ENCODE measurements at places on chromosomes 7 and 10. TPM values are rescaled to one million over a fixed set of nuclear protein-coding genes. Genes with fewer than 3 reads are reported as not detected.

The CYP3A7 gene
- total RNA-seq: not detected

The SNCG gene
- total RNA-seq: not detected

The PDZD7 gene
- 0.48 TPM for total RNA-seq

The CACNA2D1 gene
- total RNA-seq: not detected

The MYH16 gene
- not detected for total RNA-seq

The LRIT1 gene
- not detected for total RNA-seq

The STEAP1B gene
- total RNA-seq: 0.32 TPM

The GPC2 gene
- 2.8 TPM for total RNA-seq

The FXYD4 gene
- total RNA-seq: not detected

The CYP26C1 gene
- total RNA-seq: not detected

The GNG11 gene
- not detected for total RNA-seq

DNA sequence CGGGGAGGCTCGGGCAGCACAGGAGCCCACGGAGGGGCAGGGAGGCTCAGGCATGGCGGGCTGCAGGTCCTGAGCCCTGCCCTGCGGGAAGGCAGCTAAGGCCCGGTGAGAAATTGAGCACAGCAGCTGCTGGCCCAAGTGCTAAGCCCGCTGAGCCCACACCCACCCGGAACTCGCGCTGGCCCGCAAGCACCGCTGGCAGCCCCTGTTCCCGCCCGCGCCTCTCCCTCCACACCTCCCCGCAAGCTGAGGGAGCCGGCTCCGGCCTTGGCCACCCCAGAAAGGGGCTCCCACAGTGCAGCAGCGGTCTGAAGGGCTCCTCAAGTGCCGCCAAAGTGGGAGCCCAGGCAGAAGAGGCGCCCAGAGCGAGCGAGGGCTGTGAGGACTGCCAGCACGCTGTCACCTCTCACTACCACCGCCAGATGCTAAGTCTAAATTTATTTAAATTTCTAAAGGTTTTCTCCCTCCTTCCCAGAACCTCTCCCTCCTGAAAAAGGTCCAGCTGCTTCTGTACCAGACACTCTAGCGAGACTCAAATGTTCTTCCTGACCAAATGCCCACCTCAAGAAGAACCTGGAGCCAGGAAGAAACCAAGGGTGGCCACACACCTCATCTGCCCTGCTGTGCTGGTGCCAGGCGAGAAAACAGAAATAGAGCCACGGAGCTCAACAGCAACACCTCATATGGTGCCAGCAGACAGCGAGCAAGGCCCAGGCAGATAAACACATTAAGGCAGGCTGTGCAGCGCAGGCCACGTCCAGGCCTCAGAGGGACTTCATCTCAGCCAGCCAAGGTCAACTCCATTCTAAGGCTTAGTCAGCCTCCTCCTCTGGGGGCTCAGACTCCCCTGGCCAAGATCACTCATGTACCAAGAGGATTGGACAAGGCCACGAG lies 47.0 kb downstream of the KCNMA1 start:
- no peak for ATAC-seq
- H3K36me3 ChIP-seq: no peaks in the 10 kb centered on the region
- no peaks in the 10 kb centered on the region for H3K4me1 ChIP-seq
- no peak overlapping the region for H3K4me3 ChIP-seq
- no peaks in the 10 kb centered on the region for H3K27me3 ChIP-seq
- H3K27ac ChIP-seq: no peak overlapping the region

- peaks cover 30% of the 10 kb centered on the region for H3K4me1 ChIP-seq
- peak overlapping the region; percentile 79 for H3K4me3 ChIP-seq
- peaks cover 8% of the 10 kb centered on the region for H3K36me3 ChIP-seq
- ATAC-seq: peak; percentile 74
- peaks cover 3% of the 10 kb centered on the region for H3K27me3 ChIP-seq
These were observed 28.9 kb upstream of the EZH2 start for GRCh38 chr7:148912758-148913541.

DNA sequence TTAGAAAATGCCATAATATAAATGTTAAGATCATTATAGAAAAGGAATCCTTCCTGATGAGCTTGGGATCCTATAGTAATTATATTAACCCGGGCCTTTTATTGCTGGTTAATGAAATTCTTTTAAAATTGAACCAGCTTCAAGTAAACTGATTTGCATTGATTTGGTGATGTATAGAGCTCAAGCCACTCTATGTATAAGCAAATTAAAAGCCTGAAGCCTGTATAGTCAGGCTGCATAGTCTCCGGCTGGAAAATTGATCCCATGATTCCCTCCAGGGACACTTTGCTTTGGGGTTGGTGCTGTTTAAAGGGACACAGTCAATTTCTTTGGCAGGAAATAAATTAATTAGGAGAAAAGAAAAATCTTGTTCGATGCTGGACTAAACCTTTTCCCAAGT lies 199.1 kb downstream of the HERPUD2 start:
- peaks cover 33% of the 10 kb centered on the region for H3K27me3 ChIP-seq
- no peak for ATAC-seq
- H3K27ac ChIP-seq: no peak overlapping the region
- no peaks in the 10 kb centered on the region for H3K36me3 ChIP-seq

DNA sequence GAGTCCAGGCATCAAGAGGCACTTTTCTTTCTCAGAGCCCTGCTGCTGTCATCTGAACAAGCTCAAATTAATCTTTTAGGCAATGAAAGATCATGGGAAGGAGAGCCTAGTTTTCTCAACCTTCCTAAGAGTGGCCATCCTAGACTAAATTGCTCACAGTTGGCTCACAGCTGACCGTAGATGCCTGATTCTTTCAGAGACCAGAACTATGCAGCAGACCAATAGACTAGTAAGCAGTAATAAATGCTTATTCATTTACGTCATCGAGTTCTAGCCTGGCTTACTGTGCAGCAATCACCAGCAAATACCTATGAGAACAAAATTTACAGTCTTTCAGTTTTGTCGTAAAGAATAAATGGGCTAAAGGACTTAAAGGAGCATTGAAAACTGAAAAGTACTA lies 602.9 kb upstream of the GHITM start:
- H3K27ac ChIP-seq: no peak overlapping the region
- no peaks in the 10 kb centered on the region for H3K27me3 ChIP-seq
- H3K36me3 ChIP-seq: no peaks in the 10 kb centered on the region
- no peak for ATAC-seq

- ATAC-seq: no peak
- no peaks in the 10 kb centered on the region for H3K36me3 ChIP-seq
- H3K4me1 ChIP-seq: no peaks in the 10 kb centered on the region
- no peaks in the 10 kb centered on the region for H3K27me3 ChIP-seq
- no peak overlapping the region for H3K4me3 ChIP-seq
These were observed 134.6 kb upstream of the NPSR1 start for GRCh38 chr7:34523226-34523918.

DNA sequence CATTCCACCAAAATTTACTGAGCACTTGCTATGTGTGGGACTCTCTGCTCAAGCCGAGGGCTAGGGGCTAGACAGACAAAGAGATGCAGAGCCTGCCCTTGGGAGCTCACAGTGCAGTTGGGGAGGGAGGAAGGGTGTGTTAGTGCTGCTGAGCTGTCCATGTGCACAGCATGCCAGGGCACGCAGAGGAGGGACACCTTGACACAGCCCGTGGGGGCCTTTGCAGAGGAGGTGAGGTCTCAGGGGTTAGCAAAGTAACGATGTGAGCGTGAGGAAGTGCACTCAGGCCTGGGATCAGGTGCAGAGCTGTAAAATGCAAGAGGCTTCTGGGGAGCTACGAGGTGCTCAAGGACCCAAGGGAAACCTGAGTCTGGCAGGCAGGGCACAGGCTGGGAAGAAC lies 16.3 kb downstream of the PRKCQ start:
- peak; percentile 15 for ATAC-seq
- peaks cover 41% of the 10 kb centered on the region for H3K4me1 ChIP-seq
- H3K27me3 ChIP-seq: no peaks in the 10 kb centered on the region
- peak overlapping the region; percentile 82 for H3K4me3 ChIP-seq
- H3K36me3 ChIP-seq: peaks cover 53% of the 10 kb centered on the region

DNA sequence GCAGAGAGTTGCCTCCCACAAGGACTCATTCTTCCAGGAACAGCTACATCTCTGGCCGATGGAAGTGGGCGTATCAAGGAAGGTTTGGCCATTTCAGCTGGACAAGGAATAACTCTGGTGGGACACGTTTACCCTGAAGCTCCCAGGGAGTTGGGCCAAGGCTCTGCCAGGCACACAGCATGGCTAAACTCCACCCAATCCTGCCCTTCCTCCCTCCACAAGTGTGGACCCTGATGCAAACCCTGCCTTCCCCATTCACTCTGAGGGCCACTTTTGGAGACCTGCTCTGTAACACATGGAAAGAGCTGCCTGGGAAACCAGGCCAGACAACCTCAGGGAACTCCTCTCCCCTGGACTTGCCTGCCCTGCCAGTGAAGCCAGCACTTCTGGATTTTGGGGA lies 407.8 kb upstream of the FOXK1 start:
- no peaks in the 10 kb centered on the region for H3K27me3 ChIP-seq
- H3K4me3 ChIP-seq: no peak overlapping the region
- no peak for ATAC-seq
- no peaks in the 10 kb centered on the region for H3K4me1 ChIP-seq

DNA sequence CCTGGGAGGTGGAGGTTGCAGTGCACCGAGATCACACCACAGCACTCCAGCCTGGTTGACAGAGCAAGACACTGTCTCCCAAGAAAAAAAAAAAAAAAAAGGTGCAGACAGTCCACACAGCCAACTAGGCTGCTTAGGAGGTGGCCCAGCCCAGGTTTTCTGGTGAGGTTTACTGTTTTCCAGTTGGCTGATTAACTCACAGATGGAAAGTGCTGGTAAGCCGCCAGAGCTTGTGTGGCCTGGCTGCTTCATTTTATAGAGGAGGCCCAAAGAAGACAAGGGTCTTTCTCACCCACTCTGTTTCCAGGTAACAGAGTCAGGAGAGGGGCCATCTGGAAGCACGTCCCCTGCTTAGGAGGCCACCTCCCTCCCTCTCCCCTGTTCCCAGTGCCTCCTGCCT lies 6.2 kb downstream of the RHBDD2 start:
- H3K36me3 ChIP-seq: peaks cover 89% of the 10 kb centered on the region
- peaks cover 14% of the 10 kb centered on the region for H3K4me1 ChIP-seq
- H3K27ac ChIP-seq: no peak overlapping the region
- no peaks in the 10 kb centered on the region for H3K27me3 ChIP-seq
- no peak overlapping the region for H3K4me3 ChIP-seq
- ATAC-seq: no peak

GRCh38 chr10:90642136-90642535 lies 215.7 kb downstream of the HTR7 start:
- no peak overlapping the region for H3K27ac ChIP-seq
- H3K27me3 ChIP-seq: no peaks in the 10 kb centered on the region
- no peaks in the 10 kb centered on the region for H3K4me1 ChIP-seq
- no peak overlapping the region for H3K4me3 ChIP-seq
- H3K36me3 ChIP-seq: no peaks in the 10 kb centered on the region
- no peak for ATAC-seq

DNA sequence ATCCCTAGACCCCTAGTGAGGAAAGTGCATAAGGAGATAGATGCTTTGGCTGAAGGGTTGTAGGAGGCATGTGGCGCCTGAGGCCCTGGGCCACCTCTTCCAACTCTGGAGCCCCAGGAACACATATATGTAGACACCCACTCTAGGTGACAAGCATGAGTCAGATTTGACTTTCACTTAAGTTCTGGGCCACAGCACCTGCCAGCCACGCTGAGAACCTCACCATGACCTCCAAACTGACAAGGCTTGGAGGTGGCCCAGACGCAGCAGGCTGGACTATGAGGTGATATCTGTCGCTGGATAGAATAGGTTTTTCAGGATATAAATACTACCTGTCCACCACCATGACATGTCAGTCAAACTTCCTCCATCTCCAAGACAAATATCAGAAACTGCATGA lies 894.0 kb upstream of the ZNF722 start:
- H3K27me3 ChIP-seq: no peaks in the 10 kb centered on the region
- no peaks in the 10 kb centered on the region for H3K4me1 ChIP-seq
- H3K36me3 ChIP-seq: no peaks in the 10 kb centered on the region
- no peak overlapping the region for H3K4me3 ChIP-seq
- ATAC-seq: no peak

DNA sequence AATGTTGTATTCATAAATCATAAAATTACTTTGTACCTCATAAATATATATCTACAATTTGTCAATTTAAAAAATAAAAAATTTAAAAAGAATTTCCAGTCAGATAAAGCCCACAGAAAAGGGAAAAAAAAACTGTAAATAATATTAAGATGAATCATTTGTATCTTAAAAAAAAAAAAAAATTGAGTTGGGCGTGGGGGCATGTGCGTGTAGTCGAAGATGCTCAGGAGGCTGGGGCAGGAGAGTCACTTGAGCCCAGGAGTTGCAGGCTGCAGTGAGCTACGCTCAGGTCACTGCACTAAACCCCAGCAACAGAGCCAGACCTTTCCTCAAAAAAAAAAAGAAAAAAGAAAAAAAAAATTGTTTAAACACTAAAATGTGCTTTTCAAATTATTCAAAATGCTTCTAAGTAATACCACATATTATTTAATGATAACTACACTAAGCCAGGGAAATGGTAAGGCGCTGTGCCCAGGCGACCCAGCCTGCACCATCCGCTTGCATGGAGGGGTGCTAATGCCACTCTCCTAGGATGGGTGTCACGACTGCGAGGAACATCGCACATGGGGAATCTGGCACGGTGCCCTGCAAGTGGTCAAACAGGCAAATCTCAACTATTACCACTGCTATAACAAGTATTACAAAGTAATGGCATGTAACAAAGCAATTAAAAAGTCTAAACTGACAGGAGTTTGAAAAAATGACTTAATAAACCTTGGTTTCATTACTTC lies 15.4 kb downstream of the GLUD1 start:
- ATAC-seq: no peak
- H3K27ac ChIP-seq: no peak overlapping the region
- peaks cover 66% of the 10 kb centered on the region for H3K36me3 ChIP-seq
- H3K4me3 ChIP-seq: no peak overlapping the region

- peaks cover 22% of the 10 kb centered on the region for H3K27me3 ChIP-seq
- no peaks in the 10 kb centered on the region for H3K4me1 ChIP-seq
- ATAC-seq: no peak
- H3K27ac ChIP-seq: no peak overlapping the region
- H3K36me3 ChIP-seq: no peaks in the 10 kb centered on the region
These were observed 48.7 kb upstream of the RET start for GRCh38 chr10:43028143-43028542.

- H3K4me1 ChIP-seq: no peaks in the 10 kb centered on the region
- peaks cover 4% of the 10 kb centered on the region for H3K27me3 ChIP-seq
- no peak overlapping the region for H3K4me3 ChIP-seq
- no peaks in the 10 kb centered on the region for H3K36me3 ChIP-seq
- no peak overlapping the region for H3K27ac ChIP-seq
These were observed 287.8 kb downstream of the WDR11 start for GRCh38 chr10:121138918-121139317.

DNA sequence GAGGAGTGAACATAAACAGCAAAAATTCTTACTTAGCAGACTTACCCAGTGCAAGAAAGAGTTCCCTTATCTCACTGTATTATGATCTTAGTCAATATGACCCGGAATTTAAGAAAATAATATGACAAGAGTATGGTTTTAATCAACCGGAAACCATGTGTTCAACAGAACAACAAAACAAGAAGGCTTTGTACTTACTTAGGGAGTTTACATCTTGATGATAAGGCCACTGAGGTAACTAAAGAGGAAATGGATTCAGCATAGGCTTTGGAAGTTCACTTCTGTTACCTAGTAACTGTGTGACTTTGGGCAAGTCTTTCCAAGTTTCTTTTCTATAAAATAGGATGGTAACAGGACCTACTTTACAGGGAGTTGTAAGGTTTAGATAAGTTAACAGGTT lies 7.4 kb upstream of the FAS start:
- H3K4me3 ChIP-seq: no peak overlapping the region
- peak; percentile 25 for ATAC-seq
- H3K36me3 ChIP-seq: peaks cover 5% of the 10 kb centered on the region
- no peak overlapping the region for H3K27ac ChIP-seq
- H3K4me1 ChIP-seq: peaks cover 36% of the 10 kb centered on the region
